ENCODE measurements at places on chromosomes 5 and 9.

DNA sequence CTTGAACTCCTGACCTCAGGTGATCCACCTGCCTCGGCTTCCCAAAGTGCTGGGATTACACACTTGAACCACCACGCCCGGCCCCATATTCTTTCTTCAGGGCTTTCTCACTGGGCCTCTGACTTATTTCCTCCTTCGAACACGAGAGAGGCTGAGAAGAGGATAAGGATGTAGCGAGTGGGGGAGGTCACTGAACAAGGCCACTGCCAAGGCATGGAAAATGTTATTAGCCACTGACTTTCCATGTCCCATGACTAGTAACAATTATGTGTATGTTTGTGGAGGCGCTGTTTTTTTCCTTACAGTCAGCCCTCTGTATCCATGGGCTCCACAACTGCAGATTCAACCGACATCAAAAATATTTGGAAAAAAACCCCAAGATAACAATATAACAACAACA, 12.3 kb upstream of the FCHSD1 start:
- no peak for DNase-seq

GRCh38 chr9:14428781-14429230, 114.9 kb upstream of the NFIB start:
- DNase-seq = no peak

DNA sequence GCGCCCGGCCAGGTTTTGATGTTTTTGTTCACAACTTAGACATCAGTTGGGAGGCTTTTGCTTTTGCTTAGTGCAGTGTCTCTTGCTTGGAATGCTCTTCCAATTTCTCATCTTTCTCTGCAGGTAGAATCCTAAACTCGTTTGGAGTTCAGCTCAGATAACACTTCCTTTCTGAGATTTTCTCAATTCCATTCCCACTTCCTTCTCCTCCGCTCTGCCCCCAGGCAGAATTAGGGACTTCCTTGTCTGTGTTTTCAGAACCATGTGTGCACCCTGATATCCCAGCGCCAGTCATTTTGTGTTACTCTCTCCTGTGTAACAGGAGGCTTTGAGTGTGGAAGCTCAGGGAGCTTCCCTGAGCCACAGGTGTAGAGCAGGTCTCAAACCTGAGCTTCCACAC, 171.0 kb downstream of the INSYN2B start:
- no peak for DNase-seq

- no peak for DNase-seq
Observed at GRCh38 chr5:55110217-55110616, 7.8 kb downstream of the GZMA start.

DNA sequence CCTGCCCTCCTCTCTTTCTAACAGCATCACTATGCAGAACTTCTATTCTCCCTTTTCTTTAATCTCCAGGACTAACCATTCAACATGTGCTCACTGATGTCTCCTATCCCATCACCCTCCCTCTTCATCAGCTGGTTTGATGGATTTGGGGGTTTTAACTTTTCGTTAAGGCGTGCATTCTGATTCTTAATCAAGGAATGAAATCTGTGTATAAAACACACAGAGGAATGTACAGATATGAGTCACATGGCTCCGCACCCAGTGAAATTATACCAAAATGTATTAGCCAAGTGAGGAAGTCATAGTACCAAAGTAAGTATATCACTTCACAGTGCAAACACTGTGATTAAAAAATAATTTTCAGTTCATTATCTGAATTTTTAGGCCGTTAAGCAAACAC, 35.2 kb downstream of the MARCHF11 start:
- no peak for DNase-seq

- DNase-seq = no peak
Observed at GRCh38 chr5:90809311-90810056, 250.9 kb downstream of the ADGRV1 start.

DNA sequence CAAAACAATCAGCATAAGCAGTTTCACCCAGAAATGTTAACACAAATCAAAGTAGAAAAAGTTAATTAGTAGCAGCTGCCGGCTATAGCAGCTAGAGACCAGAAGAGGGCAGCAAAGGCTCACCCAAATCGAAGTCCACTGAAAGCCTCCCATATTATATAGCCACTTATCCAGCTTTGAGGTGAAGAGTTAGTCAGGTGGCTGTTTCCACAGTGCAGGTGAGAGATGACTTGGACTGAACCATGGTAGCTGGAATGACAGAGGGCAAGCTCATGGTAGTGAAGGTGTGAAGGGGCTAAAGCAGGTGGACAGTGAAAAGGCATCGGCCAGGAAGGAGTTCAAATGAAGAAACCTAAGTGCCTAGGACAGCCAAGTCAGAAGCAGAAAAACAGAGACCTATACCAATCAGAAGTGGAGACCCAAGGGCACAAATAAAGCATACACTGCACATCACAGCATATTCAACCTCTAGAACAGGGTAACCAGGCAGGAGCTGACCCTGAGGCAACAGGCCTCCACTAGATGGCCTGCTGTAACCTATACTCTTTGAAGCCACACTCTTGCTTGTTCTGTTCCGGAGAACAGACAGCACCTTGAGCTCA, 7.2 kb upstream of the RNF38 start:
- DNase-seq = peak; percentile 76

DNA sequence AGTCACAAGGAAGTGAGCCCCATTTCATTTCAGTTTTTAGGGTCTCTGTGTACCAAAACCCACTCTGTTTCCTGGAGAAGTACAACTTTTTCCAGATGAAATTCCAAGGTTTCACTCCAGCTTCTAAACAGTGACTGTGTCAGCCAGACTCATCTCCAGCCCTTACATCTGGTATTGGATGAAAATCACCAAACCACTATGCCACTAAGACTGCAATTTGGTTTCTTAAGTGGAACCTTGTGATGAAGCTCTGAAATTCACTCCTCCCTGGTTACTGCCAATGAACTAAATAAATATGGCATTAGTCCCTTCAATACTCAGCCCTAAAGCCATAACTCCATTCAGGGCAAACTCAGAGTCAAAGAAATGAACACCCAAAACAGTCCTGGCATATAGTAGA, 211.2 kb upstream of the DAPK1 start:
- no peak for DNase-seq

DNA sequence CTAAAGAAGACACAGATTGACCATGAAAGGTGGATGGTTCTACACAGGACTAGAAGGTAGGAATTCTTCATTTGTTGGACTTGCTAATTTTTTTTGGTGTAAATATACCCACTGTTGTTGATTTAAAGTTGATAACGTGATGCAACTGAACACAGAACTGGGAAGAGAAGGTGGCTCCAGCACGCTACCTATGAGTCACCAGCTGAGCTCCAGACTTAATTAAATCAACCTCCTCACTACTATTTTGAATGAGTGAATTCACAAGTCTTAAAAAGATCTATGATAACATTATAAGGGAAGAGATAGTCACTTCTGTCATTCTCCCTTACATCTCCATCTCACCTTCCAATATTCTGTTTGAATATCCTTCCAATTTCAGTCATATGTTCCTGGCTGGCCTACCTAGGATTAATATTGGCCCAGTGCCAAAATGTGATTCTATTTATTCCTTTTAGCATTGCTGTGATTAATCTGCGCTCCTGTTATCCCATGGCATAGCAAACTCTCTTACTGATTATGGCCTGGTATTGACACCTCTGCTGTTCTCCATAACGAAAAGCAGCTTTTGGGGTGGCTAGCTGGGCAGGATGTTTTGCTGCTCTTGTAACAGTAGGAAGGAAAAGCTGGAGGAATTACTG, 135.9 kb upstream of the CCDC152 start:
- no peak for DNase-seq

DNA sequence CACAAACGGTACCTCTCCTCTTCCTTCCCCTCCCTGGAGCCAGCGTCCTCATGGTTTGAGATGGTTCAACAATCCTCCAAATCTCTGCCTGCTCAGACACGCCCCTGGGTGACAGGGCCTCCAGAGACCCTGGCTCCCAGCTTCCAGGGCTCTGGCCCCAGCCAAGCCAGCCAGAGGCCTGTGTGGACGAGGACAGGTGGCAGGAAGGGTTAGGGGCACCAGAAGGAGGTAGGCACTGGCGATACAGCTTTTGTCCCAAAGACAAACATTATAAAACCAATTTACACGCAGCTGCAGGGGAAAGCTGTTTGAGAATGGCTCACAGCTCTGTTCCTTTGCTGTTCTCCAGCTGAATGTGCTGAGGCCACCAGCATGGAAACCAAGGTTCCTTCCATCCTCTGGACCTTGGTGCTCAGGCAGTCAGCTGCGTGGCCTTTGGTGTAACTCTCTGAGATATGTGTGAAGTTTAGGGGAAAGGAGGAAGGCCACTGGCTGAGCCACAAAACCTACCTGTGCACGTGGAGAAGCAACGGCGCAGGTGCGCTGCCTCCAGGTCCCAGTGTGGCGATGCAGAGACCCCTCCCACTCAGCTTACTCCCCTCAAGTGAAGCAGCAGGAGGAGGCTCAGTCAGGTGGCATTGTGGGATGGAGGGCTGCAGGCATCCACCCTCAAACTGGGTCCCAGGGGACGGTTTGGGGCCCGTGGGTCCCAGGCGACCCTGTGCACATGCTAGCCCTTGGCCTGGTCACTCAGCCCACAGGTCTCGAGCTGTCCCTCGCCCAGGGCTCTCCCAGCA, 4.3 kb upstream of the QRFP start:
- no peak for DNase-seq

DNA sequence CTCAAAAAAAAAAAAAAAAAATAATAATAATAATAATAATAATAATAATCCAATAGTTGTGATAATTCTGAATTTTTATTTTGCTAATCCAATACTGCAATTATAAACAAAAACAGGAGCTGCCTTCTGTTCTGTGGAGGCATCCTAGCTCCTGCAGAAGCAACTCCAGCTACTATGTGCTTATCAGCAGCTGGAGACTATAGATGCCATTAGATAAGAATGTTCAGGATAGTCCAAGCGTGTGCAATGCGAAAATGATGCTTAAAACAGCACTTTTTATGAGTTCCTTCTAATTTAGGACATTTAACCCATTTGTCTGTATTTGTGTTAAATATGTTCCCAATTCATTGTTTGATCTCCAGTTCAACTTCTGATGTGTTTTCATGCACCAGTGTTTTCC, 220.6 kb upstream of the RASEF start:
- no peak for DNase-seq

DNA sequence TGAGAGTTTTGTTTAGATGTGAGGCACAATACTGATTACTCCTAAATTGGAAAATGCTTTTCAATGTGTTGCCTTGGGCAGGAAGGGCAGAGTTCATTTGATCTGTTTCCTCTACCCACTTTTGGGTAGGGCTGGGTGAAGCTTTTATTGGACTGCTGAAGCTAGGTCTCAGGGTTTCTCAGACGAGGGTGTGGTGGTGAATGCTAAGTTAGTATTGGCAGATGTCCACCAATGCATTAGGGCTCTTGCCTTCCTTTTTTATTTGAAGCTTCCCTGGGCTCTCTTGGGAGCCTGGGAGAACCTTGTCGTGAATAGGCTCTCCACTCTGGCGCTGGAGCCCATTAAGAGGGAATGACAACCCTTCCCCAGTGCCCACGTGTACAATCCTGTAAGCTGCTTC, 23.1 kb downstream of the SPTAN1 start:
- DNase-seq = peak; percentile 73

DNA sequence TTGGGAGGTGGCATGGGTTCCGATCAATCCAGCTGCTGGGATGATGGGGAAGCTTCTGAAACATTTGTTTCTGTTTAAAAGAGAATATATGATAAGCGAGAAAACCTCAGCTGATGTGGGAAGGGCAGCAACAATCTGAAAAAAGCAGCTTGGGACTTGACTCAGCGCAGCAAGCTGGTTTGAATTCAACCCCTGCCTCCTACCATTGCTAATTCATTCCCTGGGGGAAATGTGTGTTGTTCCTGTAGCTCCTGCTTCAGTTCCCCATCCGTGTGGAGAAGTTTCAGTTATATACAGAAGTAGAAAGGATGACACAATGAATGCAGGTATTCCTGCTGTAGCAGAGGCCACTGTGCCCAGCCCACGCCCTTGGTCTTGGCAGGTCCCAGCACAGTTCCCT, 145.1 kb downstream of the NXNL2 start:
- DNase-seq = no peak

- DNase-seq = no peak
Observed at GRCh38 chr5:72499730-72500129, 7.5 kb downstream of the ZNF366 start.

Measured in DMS79 (cell line).